ENCODE measurements at places on chromosomes 11 and 22. TPM values are rescaled to one million over a fixed set of nuclear protein-coding genes. Genes with fewer than 3 reads are reported as not detected.

ARHGAP20 gene
- total RNA-seq: not detected

OTOG gene
- total RNA-seq: 2.5 TPM

DNA sequence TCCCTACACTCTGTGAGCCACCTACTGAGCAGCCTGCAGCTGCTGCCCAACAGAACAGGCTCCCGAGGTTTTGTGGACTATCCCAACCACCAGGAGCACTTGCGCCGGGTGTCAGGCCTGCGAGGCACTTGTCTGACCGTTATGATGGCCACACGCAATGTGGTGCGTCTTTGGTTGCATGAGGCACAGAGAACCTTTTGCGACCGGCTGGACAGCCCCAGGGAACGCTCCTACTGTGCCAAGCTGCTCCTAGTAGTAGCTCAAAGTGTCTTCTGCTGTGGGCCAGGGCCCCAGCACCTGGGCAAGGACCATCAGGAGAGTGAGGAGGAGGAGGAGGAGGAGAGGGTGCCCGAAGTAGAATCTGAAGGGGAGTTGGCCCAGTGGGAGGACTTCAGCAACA lies 46.4 kb downstream of the RRP8 start:
- no peak for DNase-seq

GRCh38 chr11:128582496-128583366 lies 4.6 kb downstream of the ETS1 start:
- no peak for DNase-seq

GRCh38 chr11:27459191-27459590 lies 13.4 kb downstream of the LGR4 start:
- DNase-seq: no peak

GRCh38 chr11:68946416-68947090 lies 34.2 kb downstream of the MRGPRD start:
- DNase-seq: no peak

DNA sequence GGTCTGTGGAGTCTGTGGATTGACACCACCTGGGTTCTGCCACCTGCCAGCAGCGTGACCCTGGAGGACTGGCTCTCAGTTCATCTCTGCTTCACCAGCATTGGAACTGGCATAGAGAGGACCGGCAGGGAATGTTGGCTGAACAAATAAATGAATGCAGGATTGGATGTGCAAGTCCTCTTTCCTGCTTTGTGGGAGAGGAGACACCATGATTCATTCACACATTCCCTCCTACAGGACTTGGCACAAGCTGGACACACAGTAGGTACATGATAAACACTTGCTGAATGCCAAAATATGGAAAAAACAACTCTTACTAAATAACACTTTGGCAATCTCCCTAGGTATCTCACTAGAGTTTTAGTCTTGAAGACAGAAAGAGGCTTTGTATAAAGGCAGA lies 116.6 kb upstream of the NARS2 start:
- no peak for DNase-seq

GRCh38 chr22:22901578-22902218 lies 14.1 kb downstream of the IGLL5 start:
- DNase-seq: no peak

GRCh38 chr11:57131080-57131790 lies 50.5 kb upstream of the LRRC55 start:
- DNase-seq: peak; percentile 58

DNA sequence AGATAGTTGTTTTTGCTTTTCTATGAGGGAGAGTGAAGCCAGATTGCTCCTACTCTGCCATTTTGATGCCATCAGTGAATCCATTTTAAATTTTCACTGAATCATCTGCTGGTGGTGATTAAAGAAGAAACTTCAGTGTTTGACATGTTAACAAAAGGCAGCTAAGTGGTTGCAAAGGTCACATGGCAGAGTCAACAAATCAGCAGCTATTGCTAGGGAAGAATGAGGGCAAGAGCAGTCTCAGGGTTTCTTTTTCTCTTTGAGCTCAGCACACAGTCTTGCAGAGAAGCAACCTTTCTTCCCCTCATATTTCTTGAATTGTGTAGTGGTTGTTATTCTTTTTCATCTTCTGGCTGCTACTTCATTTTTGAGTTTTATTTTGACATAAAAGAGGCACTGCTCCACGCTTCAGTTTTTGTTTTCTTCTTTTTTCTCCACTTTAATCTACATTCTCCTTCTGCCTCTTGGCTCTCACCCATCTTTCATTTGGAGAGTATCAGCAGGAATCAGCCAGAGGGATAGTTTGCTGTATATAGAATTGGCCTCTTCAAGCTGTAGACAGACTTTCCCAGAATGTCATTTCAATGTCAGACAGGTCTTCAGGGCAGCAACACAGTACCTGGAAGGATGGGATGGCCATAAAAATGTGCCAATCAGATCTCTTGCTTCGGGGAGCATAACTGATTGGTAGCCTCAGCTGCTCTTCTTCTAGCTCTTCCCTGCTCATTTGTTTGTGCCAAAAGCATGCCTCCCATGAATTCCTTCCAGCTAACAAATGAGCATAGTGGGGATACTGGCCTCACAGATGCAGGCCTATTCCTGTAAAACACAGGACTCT lies 153.9 kb downstream of the TRPC6 start:
- DNase-seq: no peak

DNA sequence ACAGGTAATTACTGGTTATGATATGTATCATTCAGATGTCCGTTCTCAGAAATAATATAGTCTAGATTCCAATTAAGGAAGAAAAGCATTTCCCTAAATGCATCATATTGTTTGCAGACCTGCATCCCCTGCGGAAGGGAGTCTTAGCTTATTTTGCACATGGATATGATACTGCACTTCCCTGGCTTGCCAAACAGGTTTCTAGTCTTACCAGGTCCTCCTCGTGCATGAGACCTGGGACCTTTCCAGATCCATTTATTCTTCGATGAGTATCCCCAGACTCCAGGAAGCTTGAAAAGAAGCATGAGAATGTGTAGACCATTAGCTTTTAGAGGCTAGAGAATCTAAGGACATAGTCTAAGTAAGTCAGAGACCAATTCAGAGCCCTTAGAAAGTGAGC lies 30.6 kb downstream of the CYB5R2 start:
- no peak for DNase-seq

AIFM3 gene
- 0.73 TPM for total RNA-seq

DNA sequence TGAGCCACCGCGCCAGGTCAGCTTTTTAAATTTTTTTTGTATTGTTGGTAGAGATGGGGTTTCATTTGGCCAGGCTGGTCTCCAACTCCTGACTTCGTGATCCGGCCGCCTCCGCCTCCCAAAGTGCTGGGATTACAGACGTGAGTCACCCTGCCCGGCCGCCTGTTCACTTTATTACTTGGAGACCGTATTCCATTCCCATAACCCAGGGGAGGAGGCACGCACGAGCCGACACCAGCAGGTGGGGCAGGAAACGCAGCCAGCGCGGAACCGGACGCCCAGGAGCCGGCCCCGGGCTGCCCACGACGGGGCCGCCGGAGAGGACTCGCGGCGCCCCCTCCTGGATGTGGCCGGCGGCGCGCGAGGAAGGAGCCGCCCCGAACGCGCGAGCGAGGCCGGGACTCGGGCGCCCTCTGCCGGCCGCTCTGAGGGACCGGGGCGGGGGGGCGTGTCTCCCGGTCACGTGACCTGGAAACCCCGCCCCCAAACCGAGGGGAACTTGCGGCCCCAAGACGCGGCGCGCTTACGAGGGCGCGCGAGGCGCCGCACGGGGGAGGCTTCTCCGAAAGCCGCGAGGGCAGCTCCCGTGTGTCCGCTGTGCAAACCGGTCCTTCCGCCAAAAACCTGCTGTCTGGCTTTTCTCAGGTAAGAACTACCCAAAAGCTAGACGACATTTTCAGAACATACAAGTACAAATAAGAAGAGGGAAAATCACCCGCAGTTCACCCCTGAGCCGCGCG lies 11.6 kb upstream of the RNH1 start:
- peak; percentile 93 for DNase-seq

DNA sequence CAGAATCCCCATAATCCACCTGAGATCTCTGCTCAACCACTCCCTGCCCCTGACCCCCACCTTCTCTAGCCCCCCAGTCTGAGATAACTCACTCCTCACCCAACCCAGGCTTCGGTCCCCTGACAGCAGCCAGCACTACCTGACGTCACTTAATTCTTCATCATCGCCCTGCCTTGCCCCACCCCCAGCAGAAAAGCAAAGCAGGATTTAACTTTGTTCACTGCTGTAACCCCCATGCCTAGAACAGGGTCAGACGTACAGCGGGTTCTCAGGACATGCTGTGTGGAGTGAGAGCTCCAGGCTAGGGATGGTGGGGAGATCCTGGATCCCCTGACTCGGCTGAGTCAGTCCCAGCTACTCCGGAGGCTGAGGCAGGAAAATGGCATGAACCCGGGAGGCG lies 45.8 kb downstream of the ELFN2 start:
- no peak for DNase-seq

TRAPPC4 gene
- 118 TPM for total RNA-seq

- peak; percentile 94 for DNase-seq
Observed at GRCh38 chr11:66744485-66745355, 15.7 kb upstream of the SPTBN2 start.

GRCh38 chr11:117045956-117046355 lies 52.3 kb downstream of the SIK3 start:
- DNase-seq: no peak

RBMXL2 gene
- total RNA-seq: not detected

RASL10A gene
- total RNA-seq: 1.1 TPM

- DNase-seq: peak; percentile 60
Observed at GRCh38 chr22:19766511-19767426, 6.2 kb downstream of the TBX1 start.

DNA sequence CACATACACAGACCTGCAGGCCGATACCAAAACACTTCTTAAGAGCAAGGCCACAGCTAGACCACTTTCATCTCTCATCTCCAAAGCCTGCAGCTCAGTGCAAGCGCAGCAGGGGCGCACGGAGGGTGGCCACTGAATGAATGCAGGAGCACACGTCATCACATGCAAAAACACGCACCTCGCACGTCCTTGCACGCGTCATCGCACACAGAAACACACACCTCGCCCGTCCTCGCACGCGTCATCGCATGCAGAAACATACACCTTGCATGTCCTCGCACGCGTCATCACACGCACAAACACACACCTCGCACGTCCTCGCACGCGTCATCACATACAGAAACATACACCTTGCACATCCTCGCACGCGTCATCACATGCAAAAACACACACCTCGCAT lies 17.2 kb downstream of the IGSF9B start:
- DNase-seq: no peak

DNA sequence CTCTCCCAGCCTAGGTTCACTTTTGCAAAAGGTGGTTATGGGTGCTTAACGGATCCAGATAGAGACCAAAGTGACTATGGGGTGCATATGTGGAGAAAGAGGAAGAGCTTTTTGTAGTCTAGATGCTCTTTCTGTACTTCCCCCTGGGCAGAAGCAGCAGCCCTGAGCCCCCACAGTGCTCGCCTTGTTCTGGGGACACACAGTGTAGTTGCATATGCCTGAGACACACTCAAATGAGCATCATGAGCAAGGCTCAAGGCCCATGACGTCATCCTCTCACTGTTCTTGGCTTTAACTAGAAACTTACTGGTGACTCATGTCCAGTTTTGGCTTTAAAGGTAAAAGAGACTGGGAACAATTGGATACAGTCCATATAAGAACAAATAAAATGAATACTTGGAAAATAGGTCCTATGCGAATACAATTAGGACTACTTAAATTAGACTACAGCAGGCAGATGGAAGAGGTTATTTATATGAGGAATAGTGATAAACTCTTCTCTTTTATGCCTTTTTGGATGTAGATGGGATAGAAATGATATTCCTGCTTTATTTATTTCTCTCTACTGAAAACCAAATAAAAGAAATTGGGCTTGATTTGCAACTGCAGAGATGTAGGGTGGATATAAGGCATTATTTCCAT lies 20.1 kb upstream of the PEX26 start:
- no peak for DNase-seq

MUC5B gene
- total RNA-seq: not detected

- DNase-seq: no peak
Observed at GRCh38 chr22:45698094-45698493, 26.5 kb downstream of the ATXN10 start.

GRCh38 chr11:46382646-46383403 lies 1.4 kb downstream of the MDK start:
- no peak for DNase-seq

APOL3 gene
- 0.35 TPM for total RNA-seq

LYVE1 gene
- not detected for total RNA-seq

GRCh38 chr22:20027966-20028854 lies 7.3 kb downstream of the TANGO2 start:
- DNase-seq: no peak

Data from Caco-2 (cell line).